ENCODE measurements at places on chromosomes 1 and 21.
A peak's percentile ranks its signal among the peaks of the same experiment; 100 is the strongest.

- DNase-seq: peak; percentile 43
Observed at GRCh38 chr21:33230545-33231324, 997 bp downstream of the IFNAR2 start.

GRCh38 chr1:170959385-170959784 lies 24.1 kb downstream of the MROH9 start:
- peak; percentile 74 for DNase-seq

- no peak for DNase-seq
Observed at GRCh38 chr1:83055391-83056170, 943.4 kb downstream of the TTLL7 start.

GRCh38 chr1:224377676-224378006 lies 21.0 kb downstream of the CNIH4 start:
- DNase-seq: peak; percentile 25

- DNase-seq: no peak
Observed at GRCh38 chr1:203177470-203178039, 1.9 kb upstream of the MYBPH start.

- no peak for DNase-seq
Observed at GRCh38 chr1:53583868-53584776, 124.9 kb downstream of the DMRTB1 start.

DNA sequence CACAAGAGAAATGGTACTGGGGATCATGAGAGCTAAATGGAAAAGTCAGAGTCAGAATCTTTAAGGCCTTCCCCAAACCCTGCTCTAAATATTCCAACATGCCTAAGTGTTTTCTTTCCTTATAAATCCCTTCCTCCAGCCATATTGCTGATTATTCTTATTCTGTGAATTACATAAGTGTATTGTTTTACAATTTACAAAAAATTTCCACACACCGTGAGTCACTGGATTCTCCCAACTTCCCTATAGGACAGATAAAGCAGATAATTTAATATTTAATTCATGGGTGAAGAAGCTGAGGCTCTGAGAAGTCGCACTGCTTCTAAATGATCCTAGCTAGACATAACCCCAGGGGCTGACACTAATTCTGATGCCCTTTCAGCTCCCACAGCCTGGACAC lies 243.3 kb upstream of the JUN start:
- peak; percentile 43 for DNase-seq

- no peak for DNase-seq
Observed at GRCh38 chr1:161393151-161393550, 25.5 kb upstream of the CFAP126 start.

DNA sequence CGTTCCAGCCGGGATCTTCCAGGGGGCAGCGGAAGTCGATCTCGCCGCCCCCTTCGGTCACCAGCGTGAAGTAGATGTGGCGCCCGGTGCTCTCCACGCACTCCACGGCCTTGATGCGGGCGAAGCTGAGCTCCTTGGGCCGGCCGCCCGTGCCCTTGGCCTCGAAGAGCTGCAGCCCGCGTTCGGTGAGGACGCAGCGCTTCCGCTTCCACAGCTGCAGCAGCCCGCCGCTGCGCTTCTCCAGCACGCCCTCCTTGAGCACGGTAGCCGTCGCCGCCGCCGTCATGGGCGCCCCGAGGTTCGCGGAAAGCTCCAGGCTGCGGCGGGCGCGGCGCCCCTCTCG lies 516 bp downstream of the PHLDA3 start:
- DNase-seq: no peak

GRCh38 chr21:26832546-26832945 lies 12.7 kb downstream of the ADAMTS1 start:
- peak; percentile 45 for DNase-seq

GRCh38 chr1:17194615-17195528 lies 10.1 kb upstream of the PADI1 start:
- no peak for DNase-seq

DNA sequence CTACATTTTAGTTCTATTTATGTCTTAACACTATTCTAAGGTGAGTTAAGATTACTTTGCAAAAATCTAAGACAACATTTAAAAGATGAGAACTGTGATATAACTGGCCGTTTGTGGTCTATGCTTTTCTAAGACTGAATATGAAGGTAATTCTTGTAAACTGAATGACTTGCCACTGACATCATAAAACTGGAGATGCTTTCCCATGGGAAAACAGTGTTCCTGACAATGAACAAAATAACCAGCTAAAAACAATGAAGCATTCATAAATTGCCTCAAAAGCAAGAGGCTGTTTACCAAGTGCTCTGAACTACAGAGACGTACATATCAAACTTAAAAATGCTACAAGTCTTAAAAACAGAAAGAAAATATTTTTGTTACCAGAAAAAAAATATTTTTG lies 54.7 kb downstream of the APP start:
- peak; percentile 39 for DNase-seq

DNA sequence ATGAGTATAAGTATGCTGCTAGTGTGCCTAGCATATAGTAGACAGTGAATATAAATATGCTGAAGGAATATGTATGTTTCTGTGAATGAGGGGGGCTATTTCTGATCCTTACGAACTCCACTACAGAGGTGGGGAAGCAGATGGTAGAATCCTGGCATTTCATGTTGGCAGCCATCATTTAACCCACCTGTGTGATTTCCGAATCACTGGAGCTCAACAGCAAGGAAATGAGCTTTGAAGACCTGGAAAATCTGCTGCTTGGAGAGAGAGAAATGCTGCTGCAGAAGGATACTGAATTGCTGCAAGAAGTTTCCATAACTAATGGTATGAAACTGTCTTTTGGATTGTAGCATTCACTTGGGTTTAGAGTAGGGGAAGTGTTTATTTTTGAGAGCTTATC lies 83.5 kb downstream of the RABGAP1L start:
- no peak for DNase-seq

DNA sequence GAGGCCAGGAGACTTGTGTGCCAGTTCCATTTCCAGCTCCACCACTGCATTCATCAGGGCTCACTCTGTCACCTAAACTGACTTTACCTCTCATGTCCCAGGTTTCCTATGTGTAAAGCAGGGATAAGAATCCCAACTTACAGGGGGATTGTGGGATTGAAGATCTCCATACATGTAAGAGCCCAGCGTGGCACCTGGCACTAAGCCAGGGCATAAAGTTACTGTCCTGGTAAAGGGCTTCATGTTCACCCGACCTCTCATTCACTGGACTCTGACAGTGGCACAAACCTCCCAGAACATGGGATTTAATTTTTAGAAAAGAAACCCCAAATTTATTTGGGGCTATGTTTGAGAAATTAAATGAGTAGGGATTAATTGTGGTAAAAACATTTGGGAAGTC lies 8.9 kb upstream of the IGFN1 start:
- no peak for DNase-seq

- DNase-seq: no peak
Observed at GRCh38 chr1:186578325-186579016, 101.8 kb downstream of the PTGS2 start.

DNA sequence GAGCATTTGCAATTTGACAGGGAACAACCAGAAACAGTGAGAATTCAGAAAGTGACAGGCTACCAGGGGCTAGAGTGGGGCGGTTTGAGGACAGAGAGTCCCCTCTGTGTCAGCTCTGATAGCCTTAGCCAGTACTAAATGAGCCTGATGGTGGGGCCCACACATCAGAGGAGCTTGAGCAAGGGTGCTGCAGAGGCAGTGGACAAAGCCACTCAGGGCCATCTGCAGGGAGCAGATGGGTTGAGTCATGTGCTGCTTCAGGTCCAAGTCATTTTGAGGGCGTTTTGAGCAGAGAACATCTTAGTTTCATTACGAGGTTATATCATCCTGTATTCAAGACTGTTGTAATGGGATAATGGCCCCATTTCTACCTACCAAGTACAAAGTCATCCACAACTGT lies 7.7 kb downstream of the LRRC52 start:
- DNase-seq: no peak

GRCh38 chr1:234502785-234503184 lies 23.8 kb upstream of the TARBP1 start:
- DNase-seq: no peak

DNA sequence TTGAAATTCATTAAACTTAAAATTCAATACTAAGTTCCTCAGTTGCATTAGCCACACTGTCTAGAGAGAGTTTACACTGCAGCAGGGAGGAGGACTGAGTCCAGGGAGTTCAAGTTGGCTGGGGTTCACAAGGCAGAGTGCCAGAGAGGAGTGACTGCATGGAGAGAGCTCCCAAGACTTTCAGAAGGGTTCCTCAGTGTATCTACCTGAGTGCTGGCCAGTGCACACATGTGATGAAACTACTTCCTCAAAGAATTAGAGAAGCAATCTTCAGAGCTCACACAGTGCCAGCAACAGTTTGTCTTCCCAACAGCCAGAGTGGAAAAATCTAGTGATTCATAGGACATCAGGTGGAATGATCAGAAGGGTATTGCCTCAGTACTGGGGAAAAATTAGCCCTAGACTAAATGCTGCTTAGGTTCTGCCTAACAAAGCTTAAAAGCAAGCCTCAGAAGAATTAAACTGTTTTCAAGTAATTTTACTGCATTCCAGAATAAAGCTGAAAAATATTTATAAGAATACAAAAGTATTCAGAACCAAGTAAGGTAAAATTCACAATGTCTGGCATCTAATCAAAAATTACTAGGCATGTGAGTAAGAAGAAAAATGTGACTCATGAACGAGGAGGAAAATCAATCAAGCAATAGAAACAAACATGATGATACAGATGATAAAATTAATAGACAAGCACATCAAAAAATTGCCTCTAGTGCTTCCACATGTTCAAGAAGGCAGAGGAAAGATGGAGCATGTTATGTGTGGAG lies 10.4 kb upstream of the WNT3A start:
- no peak for DNase-seq

DNA sequence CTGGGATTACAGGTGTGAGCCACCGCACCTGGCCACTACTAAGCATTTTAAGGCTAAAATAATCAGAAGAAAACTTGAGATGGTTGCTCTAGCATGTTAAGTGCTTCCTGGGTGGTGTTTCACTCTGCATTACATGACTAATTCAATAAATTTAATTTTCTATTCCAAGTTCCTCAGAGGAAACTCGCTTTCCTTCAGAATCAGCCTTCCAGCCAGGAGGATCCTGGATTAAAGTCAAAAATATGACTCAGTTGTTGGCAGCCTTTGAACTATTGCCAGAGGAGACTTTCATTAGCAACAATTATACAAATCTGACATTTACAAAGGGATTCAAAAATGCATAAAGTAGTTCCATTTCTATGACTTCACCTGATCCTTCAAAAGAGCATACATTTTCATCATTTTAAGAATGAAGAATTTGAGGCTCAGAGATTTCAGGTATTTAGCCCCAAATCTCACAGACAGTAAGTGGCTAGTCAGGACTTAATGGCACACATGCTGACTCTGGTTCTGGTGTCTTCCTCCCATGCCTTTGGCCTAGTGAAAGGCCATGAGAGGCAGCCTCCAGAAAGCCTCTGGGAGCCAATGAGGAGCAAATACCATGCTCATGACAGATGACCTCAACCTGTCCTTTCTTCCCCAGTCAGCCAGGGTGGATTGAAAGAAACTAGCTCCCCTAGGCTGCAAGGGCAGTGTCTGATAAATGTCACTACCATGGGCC lies 115.7 kb downstream of the MAP3K21 start:
- DNase-seq: peak; percentile 26

DNA sequence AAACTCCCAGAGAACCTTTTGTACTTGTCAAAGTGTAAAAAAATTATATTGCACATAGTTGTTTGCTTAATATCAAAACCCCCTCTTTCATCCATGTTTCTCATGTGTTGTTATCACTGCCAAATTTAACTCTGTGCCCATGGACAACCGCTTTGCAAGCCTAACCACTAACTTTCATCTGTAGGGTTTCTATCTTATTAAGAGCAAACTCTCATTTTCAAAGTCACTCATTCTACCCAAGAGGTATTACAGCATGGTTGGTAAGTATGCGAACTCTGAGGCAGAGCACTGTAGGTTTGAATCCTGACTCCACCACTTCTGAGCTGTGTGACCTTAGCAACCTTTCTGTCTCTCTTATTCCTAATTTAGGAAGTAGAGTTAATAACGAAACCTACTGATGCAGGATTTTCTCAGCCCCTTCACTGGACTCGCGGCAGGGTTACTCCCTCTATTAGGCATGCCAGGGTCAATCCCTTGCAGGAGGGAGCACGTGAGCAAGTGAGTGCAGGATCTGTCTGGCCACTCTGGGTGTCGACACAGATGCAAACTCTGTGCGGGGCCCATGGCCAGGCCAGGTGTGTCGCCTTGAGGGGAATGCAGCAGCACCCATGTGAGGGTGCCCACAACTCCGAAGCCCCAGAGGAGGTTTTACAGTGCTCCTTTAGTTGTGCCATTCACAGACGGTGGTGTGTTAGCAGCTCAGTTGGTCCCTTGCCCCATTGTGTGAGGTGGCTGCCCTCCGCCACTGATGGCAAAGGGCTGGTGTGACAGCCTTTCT lies 361.5 kb upstream of the ADGRL2 start:
- DNase-seq: no peak

DNA sequence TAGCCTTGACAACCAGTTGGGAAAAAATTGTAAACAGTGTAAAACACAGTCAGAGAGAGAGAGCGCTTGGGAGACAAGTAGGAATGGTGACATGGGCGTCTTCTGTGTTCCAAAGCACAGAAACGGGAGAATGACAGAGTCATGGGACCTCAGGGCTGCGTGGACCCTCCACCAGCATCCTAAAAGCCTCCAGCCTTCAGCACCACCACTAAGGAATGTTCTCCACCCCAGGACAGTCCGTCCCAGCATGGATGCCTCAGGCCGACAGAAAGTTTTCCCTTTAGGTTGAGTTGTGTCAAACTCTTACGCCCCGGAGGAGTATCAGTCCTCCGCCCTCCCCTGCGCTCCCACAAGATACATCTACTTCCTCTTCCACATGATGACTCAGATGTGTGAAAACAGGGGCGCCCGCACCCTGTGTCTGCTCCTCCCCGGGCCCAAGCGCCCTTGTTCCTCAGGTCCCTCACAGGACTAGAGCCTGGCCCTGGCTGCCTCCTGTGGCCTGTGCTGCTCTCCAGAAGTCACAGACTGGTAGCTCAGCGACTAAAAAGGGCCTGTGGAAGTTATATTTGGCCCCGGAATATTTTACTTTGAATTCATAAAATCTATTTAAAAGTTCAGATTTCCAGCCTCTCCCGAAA lies 63.9 kb upstream of the EFHD2 start:
- no peak for DNase-seq

GRCh38 chr1:100757946-100758345 lies 38.4 kb downstream of the VCAM1 start:
- no peak for DNase-seq

DNA sequence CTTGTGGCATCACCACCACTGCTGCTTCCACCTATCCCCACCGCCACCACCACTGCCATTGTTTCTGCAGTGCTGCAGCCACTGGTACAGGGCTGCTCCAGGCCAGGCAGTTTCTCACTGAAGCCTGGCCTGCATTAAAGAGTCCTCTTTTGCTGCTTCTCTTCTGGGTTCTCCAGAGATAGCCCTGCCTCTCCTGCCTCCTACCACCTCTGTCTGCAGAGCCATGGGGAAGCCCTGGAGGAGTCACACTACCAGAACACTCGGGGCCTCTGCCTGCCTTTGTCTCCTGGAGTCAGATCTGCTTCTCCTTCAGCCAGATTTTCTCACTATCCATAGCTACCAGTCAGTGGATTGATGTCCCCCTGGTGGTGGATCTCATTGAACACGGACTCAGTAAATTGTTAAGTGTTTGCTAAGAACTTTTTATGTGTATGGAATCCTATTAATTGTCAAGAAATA lies 37.7 kb upstream of the DDAH1 start:
- peak; percentile 59 for DNase-seq

- peak; percentile 63 for DNase-seq
Observed at GRCh38 chr1:171794085-171794484, 12.6 kb downstream of the METTL13 start.

Measured in fibroblast of skin of abdomen (primary cell).